ENCODE measurements at places on chromosomes 4 and X.

DNA sequence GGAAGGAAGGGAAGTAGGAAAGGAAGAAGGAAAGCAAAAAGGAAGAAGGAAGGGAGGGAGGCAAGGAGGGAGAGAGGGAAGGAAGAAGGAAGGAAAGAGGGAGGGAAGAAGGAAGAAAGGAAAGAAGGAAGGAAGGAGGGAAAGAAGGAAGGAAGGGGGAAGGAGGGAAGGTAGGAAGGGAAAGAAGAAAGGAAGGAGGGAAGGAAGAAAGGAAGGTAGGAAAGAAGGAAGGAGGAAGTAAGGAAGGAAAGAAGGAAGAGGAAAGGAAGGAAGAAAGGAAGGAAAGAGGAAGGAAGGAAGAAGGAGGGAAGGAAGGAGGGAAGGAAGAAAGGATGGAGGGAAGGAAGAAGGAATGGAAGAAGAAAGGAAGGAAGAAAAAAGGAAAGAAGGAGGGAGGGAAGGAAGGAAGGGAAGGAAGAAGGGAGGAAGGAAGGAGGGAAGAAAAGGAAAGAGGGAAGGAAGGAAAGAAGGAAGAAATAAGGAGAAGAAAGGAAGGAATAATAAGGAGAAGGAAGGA lies 18.6 kb upstream of the SCML1 start:
- DNase-seq, result no peak

DNA sequence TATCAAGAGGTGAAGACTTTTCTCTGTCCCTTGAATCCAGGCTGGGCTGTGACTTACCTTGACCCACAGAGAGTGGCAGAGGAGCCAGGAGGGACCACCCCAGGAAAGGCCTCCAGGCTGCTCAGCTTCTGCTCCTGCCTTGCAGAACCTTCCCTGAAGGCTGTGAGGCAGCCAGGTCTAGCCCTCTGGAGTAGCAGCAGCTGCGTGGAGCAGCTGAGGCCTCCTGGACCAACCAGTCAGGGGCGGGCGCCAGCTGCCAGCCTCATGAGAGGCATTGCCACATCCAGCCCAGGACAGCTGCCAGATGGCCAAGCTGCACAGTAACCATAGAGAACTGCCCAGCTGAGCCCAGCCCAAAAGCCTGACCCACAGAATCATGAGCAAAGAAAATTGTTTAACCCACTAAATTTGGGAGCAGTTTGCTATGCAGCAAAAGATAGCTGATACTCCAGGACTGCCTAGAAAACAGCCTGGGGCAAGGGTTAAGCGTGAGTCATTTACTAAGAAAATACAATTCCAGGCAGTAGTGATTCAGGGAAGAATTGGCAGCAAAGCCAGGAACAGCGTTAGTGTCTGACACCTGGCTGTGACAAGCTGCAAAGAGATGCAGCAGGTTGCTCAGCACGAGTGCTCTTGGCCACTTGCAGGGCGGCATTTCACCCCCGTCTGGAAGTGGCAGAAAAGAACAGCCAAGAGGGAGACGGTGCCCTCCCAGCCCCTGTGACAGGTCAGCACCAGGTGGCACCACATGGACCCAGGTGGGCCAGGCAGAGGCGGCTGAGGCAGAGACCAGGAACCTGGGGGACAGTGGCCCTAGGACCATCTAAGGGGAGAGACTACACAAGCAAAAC lies 14.7 kb upstream of the PDE6B start:
- DNase-seq, result no peak

GRCh38 chr4:87044511-87045233 lies 109.9 kb downstream of the AFF1 start:
- DNase-seq, result no peak

GRCh38 chr4:105147553-105148161 lies 981 bp downstream of the TET2 start:
- no peak for DNase-seq

GRCh38 chr4:6331468-6331867 lies 61.8 kb downstream of the WFS1 start:
- no peak for DNase-seq

- no peak for DNase-seq
Observed at GRCh38 chr4:24211856-24212255, 322.0 kb upstream of the PPARGC1A start.

GRCh38 chr4:118285931-118286330 lies 66.9 kb downstream of the PRSS12 start:
- DNase-seq, result no peak

- no peak for DNase-seq
Observed at GRCh38 chrX:11781133-11781532, 23.1 kb downstream of the MSL3 start.

DNA sequence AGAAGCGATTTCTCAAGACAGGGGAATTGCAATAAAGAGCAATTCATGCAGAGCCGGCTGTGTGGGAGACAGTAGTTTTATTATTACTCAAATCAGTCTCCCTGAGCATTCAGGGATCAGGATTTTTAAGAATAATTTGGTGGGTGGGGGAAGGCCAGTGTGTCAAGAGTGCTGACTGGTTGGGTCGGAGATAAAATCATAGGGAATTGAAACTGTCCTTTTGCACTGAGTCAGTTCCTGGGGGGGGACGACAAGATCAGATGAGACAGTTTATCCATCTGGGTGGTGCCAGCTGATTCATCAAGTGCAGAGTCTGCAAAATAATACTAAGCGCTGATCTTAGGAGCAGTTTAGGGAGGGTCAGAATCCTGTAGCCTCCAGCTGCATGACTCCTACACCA lies 502.4 kb downstream of the NLGN4X start:
- no peak for DNase-seq

- DNase-seq, result no peak
Observed at GRCh38 chr4:2848449-2848848, 4.8 kb downstream of the ADD1 start.

- no peak for DNase-seq
Observed at GRCh38 chrX:63350465-63350877, 661 bp downstream of the SPIN4 start.

DNA sequence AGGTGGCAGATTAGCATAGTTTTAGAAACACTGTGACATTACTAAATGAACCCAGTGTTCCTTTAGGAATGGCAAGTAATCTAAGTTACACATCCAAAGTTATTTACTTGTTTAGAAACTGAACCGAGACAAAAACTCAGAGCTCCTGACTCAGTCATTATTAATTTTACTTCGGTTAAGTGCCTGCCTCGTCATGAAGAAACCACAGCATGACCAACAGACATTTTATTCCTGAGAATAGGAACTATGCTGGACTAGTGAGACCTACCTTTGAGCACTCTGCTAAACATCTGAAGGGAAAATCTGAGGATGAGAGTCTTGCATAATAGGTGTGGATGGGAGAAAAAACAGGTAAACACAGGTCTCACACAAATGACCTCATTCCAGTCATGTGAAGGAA lies 2.5 kb downstream of the BEX1 start:
- no peak for DNase-seq

GRCh38 chrX:48667509-48667908 lies 16.1 kb upstream of the WAS start:
- DNase-seq, result no peak

- no peak for DNase-seq
Observed at GRCh38 chrX:105876658-105877057, 54.3 kb downstream of the NRK start.

DNA sequence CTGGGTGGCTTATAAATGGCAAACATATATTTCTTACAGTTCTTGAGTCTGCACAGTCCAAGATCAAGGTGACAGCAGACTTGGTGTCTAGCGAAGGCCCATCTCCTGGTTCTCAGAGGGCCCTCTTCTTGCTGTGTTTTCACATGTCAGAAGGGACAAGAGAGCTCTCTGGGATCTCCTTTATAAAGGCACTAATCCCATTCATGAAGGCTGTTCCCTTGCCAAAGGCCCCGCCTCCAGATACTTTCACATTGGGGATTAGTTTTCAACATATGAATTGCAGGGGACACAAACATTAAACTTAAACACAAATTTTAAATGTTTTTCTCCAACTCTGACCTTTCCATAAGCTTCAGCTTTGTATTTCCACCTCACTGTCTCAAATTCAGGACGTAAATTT lies 1135.0 kb upstream of the TENM3 start:
- DNase-seq, result no peak

- DNase-seq, result no peak
Observed at GRCh38 chr4:152983774-152984411, 47.8 kb downstream of the FHDC1 start.

- no peak for DNase-seq
Observed at GRCh38 chrX:2371026-2371711, 129.6 kb downstream of the DHRSX start.

DNA sequence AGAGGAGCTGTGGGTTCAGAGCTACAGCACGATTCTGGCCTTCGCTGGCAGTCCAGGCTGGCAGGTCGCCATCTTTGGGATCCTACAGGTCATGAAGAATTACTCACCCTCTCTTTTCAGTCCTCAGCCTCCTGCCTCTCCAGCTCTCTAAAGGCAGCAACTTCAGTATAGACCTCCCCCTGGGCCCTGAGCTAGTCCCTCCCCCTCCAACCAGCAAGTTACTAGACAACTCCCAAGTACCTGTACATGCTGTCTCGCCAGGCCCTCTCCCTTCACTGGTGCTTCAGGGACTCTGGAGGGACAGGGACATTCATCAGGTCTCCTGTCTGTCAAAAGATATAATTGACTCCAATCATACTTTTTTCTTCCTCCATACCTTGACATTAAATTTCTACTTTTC lies at the start of gene GPR119:
Gene GPR119, minus strand, starts transcription at position 155 of the 400 bp plus-strand sequence. CDS start 227 bp downstream, outside the sequence.
- no peak for DNase-seq

- DNase-seq, result no peak
Observed at GRCh38 chr4:122666527-122667245, 45.8 kb upstream of the IL21 start.

DNA sequence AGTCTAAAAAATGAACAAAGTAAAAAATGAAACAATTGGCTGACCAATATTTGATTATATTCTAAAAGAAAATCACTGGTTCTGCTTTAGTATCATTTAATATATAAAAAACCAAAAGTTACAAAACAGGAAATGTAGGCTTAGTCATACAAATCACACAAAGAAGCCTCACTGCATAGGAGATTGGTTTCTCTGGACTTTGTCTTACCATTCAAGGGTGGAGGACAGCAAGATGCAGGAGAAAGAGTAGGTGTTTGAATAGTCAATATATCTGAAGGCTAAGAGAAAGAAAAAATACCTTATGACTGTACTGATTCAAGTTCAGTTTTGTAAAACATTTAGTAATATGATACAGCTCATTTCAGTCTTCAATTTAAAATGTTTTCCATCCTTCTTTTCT lies 28.6 kb upstream of the TAF9B start:
- no peak for DNase-seq

DNA sequence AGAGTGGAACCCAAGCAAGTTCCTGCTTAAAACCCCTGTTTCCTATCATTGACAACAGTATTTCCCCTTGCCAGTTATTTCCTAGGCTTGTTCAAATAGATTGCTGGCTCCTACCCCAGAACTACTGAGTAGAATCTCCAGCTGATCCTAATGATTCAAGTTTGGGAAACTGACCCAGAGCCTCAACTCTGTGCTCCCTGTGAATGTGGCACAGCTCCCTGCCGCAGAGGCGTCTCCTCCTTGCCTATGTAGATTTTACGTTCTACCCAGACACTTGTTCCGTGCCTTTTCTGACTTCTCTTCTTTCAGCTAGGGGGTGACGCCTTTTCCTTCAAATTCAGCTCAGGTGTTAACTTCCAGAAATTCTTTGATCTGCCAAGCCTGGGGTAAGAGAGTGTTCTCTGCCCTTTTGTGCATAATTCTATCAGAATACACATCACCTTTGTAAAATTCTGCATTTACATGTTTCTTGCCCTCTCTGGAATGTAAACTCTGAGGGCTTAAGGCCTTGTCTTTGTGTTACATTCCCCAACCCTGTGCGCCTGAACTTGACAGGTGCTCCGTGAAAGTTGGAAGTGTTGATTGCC lies 4.4 kb downstream of the LSM6 start:
- no peak for DNase-seq

- DNase-seq, result no peak
Observed at GRCh38 chr4:182604161-182604622, 313.0 kb downstream of the DCTD start.

DNA sequence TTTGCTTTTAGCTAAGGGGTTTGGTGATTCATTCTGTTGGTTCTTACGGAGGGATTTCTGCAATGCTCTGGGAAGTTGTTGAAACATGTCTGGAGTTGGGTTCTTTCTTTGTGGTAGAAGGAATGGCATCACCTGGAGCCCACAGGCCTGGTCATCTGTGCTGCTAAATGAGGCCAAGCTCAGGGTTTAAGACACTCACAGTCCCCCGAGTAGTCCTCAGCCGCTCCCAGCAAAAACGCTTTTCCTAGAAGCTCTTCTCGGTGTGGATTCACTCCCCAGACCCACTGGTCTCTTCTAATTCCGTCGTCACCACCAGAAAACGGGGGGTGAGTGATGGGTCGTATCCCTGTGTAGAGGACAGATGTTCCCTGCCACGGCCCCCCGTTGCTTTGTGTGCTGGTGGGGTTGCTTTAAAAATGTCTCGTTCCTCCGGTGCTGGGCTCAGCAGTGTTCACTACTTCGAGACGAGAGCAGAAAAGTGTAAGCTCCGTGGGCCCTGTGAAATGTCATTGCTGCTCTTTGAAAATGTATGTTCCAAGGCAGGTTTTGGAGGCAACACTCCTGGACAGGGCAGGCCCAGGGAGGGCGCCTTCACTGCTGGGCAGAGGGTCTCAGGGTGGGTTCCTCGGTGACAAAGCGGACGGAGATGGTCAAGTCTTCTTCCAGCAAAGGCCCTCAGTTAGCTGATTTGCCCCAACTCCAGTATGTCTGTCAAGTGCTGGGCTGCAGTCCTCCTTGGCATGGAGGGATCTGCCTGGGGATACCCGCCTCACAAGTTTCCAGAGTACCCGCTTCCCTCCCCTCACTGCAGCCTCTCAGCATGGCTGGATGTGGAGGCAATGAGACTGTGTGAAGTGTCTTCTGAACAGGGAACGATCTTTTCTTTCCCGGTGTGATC lies 37.3 kb downstream of the PSAPL1 start:
- no peak for DNase-seq

DNA sequence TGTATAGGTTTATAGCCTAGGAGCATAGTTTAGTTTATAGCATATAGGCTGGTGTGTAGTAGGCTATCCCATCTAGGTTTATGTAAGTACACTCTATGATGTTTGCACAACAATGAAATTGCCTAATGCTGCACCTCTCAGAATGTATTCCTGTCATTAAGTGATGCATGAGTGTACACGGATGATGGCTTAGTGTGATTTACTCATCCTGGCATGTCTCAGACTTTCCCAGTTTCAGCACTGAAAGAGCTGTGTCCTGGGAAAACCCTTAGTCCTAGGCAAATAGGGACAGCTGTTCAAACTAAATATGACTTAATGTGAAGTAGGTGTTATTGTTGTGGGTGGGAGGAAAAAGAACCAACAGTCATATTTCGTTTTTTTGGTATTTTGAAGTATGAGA lies 264.9 kb upstream of the MAGEB18 start:
- no peak for DNase-seq

GRCh38 chrX:94053575-94053974 lies 379.6 kb downstream of the FAM133A start:
- no peak for DNase-seq

- no peak for DNase-seq
Observed at GRCh38 chr4:124266721-124267120, 445.8 kb downstream of the ANKRD50 start.

- DNase-seq, result no peak
Observed at GRCh38 chrX:52585892-52586291, 68.8 kb downstream of the SSX7 start.

GRCh38 chr4:82429728-82430192 lies 502 bp downstream of the HNRNPDL start:
- no peak for DNase-seq
